Hair follicle dermal papilla cell (primary cell): ENCODE measurements at places on chromosomes 13 and 19. TPM values are rescaled to one million over a fixed set of nuclear protein-coding genes. Genes with fewer than 3 reads are reported as not detected.

CABP5 gene
- total RNA-seq, result not detected in 2 replicates

RHPN2 gene
- total RNA-seq, result 4.7 and 7.3 TPM in 2 replicates

U2AF2 gene
- total RNA-seq, result 84.6 and 96.1 TPM in 2 replicates

LRRC4B gene
- total RNA-seq, result under 0.01 and 0.16 TPM in 2 replicates

NRTN gene
- 0.16 TPM in 1 of 2 replicates, not detected in the other for total RNA-seq
